ENCODE measurements at places on chromosomes 3 and 15. TPM values are rescaled to one million over a fixed set of nuclear protein-coding genes. Genes with fewer than 3 reads are reported as not detected.
A peak's percentile ranks its signal among the peaks of the same experiment; 100 is the strongest.

- H3K27ac ChIP-seq, result no peak overlapping the region
- no peaks in the 10 kb centered on the region for H3K36me3 ChIP-seq
- H3K4me3 ChIP-seq, result no peak overlapping the region
- no peak for DNase-seq
Observed at GRCh38 chr3:145807990-145808389, 353.0 kb downstream of the PLOD2 start.

DNA sequence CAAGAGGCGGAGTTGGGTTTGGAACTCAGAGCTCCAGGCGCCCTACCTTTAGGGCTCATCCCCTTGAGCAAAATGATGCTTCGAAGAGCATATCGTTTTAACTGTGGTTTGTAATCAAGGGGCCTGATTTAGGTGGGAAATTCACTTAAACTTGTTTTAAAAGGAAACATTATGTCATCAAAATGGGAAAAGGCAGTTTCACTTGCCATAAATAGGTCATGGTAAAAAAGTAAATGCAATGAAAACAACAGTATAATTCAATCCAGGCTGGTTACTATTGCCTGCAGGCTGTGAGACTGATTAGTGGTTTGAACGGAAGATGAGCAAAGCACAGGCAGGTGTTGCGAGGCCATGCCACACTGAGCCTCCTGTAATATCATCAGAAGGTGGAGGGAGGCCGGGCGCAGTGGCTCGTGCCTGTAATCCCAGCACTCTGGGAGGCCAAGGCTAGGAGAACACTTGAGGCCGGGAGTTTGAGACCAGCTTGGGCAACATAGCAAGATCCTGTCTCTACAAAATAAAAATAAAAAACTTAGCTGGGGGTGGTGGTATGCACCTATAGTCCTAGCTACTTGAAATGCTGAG lies 2.1 kb downstream of the HDAC11 start:
- no peaks in the 10 kb centered on the region for H3K27me3 ChIP-seq
- H3K4me1 ChIP-seq, result peaks cover 33% of the 10 kb centered on the region
- no peak overlapping the region for H3K27ac ChIP-seq

DNA sequence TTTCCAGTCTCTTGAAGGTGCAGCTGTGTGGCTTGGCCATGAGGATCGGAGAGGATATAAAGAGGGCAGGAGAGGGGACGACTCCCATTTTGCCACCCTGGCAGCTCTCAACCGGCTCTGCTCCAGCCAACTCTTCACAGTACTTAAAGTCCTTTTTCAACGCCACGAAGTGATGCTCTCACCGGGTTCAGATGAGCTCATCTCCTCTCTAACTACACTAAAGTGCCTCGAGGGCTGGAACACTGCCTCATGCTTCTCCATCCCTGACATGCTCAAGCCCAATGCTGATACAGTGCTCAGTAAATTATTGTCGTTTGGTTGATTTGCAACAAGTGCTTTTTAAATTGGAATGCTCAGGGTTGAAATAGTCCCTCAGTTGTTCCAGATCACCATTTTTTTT lies 97.8 kb downstream of the GTPBP8 start:
- no peak overlapping the region for H3K27ac ChIP-seq
- H3K27me3 ChIP-seq, result no peaks in the 10 kb centered on the region
- peaks cover 10% of the 10 kb centered on the region for H3K4me1 ChIP-seq
- H3K36me3 ChIP-seq, result no peaks in the 10 kb centered on the region
- H3K4me3 ChIP-seq, result no peak overlapping the region
- DNase-seq, result no peak

GRCh38 chr15:70035719-70036077 lies 62.0 kb downstream of the TLE3 start:
- no peak overlapping the region for H3K4me3 ChIP-seq
- H3K4me1 ChIP-seq, result no peaks in the 10 kb centered on the region
- peaks cover 8% of the 10 kb centered on the region for H3K27me3 ChIP-seq
- peak; percentile 54 for DNase-seq

DNA sequence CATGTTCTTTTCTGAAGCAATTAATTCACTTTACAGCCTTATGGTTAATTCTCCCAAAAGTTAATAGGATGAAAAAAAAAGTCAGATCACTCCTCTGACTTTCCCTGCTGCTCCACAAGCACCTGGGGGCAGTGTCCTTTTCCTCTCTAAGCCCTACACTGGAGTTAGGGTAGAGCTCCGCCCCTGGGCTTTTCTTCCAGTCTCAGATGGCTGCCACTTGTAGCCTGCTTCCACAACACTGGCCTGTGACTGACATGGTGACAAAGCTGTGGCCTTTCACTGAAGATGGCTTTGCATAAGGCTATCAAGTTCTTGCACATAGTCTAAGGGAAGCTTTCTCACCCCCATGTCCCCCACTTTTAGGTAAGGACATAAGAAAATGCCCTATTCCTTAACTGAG lies 1.3 kb upstream of the MON1A start:
- H3K27ac ChIP-seq, result peak overlapping the region; percentile 88
- no peaks in the 10 kb centered on the region for H3K36me3 ChIP-seq
- no peaks in the 10 kb centered on the region for H3K27me3 ChIP-seq
- DNase-seq, result no peak
- H3K4me1 ChIP-seq, result peaks cover 11% of the 10 kb centered on the region

DNA sequence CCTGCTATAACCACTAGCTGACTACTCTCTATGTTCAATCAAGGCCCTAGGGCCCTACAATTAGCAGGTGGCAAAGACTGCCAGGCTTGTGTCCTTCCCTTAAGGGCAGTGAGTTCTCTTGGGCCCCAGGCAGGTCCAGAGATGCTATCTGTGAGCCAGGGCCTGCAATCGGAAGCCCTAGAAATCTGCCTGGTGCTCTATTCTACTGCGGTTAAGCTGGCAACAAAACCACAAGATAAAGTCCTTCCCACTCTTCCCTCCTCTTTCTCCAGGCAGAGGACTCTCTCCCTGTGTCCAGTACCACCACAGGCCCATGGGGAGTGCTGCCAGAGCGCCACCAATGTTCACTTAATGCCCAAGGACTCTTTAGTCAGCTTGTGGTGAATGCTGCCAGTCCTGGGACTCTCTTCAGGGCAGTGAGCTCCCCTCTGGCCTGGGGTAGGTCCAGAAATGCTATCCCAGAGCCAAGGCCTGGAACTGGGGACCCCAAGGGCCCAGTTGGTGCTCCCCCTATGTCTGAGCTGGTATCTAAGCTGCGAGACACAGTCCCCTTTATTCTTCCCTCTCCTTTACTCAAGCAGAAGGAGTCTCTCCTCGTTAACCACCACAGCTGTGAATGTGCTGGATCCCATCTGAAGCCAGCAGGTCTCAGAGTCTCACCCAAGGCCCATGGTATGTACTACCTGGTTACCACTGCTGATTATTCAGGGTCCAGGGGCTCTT lies 34.7 kb downstream of the XXYLT1 start:
- no peaks in the 10 kb centered on the region for H3K4me1 ChIP-seq
- no peaks in the 10 kb centered on the region for H3K27me3 ChIP-seq
- no peaks in the 10 kb centered on the region for H3K36me3 ChIP-seq
- no peak overlapping the region for H3K27ac ChIP-seq

DNA sequence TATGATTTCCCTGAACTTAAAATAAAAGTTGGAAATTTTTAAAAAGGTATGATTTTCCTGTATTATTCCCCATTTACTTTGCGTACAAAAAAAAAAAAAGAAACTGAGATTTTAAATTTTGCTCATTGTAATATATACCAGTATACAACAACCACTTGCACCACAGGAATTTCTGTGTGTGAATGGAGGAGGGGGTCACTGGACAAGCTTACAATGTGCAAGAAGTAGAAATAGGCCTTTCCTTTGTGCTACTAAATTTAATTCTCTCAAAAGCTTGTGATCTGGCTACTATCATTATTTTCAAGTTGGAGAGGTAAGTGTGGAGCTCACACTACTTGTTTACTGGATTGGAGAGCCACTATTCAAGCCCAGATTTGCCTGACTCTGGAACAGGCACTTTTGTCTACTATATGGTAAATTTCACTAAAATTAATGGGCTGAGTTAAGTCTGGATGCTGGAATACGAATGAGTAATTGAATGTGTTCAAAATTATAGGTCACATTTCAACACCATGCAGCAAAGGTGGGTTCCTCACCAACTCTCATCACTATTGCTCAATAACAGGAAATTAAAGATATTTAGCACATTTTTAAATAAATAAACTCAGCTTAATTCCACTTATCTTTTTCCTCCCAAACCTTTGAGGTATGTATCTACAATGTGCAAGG lies 148.0 kb upstream of the MBNL1 start:
- H3K4me3 ChIP-seq, result no peak overlapping the region
- H3K36me3 ChIP-seq, result no peaks in the 10 kb centered on the region
- DNase-seq, result no peak
- no peaks in the 10 kb centered on the region for H3K27me3 ChIP-seq
- no peaks in the 10 kb centered on the region for H3K4me1 ChIP-seq
- no peak overlapping the region for H3K27ac ChIP-seq

DNA sequence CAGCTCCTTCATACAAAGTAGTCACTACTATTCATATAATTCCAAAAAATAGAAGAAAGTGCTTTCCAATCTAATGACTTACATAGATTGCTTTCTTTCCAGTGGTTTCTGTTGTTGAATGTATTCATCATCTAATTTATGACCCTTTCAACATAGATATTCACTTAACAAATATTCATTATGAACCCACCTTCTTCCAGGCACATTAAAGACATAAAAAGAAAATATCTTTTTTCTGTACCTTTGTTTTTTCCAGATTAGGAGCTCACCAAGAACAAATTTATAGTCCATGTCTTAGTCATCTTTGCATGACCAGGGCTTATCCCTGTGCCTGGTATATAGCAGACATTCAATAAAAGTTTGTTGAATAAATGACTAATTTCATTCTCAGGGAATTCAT lies 32.4 kb upstream of the PDZRN3 start:
- H3K27me3 ChIP-seq, result no peaks in the 10 kb centered on the region
- no peak for DNase-seq
- H3K4me3 ChIP-seq, result no peak overlapping the region
- H3K27ac ChIP-seq, result no peak overlapping the region

- no peak for DNase-seq
- H3K4me1 ChIP-seq, result no peaks in the 10 kb centered on the region
- H3K27ac ChIP-seq, result no peak overlapping the region
- H3K36me3 ChIP-seq, result no peaks in the 10 kb centered on the region
- H3K4me3 ChIP-seq, result no peak overlapping the region
- H3K27me3 ChIP-seq, result no peaks in the 10 kb centered on the region
Observed at GRCh38 chr3:154904328-154904727, 175.8 kb upstream of the MME start.

DNA sequence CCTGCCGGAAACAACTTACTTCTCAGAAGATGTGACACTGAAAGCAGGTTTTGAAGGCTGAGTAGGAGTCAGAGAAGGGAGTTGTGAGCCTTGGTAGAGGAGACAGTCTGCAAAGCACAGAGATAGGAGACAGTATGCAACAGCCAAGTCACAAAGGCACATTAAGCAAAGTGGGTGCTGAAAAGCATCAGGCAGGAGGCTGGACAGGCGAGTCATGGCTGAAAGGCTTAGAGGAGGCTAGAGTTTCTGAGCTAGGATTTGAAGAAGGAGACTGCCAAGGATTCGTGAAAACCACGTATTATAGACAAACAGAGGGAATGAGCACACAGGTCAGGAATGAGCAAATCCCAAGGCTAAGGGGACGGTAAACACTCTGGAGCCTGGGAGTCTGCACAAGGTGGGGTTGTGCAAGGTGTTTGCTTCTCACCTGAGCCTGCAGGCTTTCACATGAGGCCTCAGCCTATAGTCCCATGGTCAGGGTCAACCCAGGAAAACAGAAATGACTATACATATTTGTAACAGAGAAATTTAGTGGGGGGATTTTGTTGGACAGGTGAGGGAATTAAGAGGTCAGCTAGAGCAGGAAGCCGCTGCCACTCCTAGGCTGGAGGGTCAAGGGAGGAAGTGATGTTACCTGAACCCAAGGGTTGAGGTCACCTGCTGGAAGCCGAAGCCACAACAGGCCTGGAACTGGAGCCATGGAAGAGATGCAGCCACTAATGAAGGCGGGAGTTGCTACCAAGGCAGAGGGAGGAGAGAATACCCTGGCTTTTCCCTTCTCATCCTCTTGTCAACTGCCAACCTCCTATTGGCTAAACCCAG lies 23.1 kb upstream of the TRIM71 start:
- no peaks in the 10 kb centered on the region for H3K36me3 ChIP-seq
- no peaks in the 10 kb centered on the region for H3K4me1 ChIP-seq
- DNase-seq, result no peak
- no peaks in the 10 kb centered on the region for H3K27me3 ChIP-seq

GRCh38 chr3:191435981-191436380 lies 25.0 kb upstream of the PYDC2 start:
- H3K4me3 ChIP-seq, result no peak overlapping the region
- no peaks in the 10 kb centered on the region for H3K36me3 ChIP-seq
- H3K27me3 ChIP-seq, result no peaks in the 10 kb centered on the region
- no peak for DNase-seq

- no peaks in the 10 kb centered on the region for H3K4me1 ChIP-seq
- no peak overlapping the region for H3K4me3 ChIP-seq
- no peak for DNase-seq
- H3K27ac ChIP-seq, result no peak overlapping the region
Observed at GRCh38 chr3:44120721-44121582, 120.7 kb upstream of the TOPAZ1 start.

- no peak overlapping the region for H3K27ac ChIP-seq
- H3K36me3 ChIP-seq, result no peaks in the 10 kb centered on the region
- no peaks in the 10 kb centered on the region for H3K4me1 ChIP-seq
Observed at GRCh38 chr15:55031727-55032126, 165.0 kb downstream of the RSL24D1 start.

DNA sequence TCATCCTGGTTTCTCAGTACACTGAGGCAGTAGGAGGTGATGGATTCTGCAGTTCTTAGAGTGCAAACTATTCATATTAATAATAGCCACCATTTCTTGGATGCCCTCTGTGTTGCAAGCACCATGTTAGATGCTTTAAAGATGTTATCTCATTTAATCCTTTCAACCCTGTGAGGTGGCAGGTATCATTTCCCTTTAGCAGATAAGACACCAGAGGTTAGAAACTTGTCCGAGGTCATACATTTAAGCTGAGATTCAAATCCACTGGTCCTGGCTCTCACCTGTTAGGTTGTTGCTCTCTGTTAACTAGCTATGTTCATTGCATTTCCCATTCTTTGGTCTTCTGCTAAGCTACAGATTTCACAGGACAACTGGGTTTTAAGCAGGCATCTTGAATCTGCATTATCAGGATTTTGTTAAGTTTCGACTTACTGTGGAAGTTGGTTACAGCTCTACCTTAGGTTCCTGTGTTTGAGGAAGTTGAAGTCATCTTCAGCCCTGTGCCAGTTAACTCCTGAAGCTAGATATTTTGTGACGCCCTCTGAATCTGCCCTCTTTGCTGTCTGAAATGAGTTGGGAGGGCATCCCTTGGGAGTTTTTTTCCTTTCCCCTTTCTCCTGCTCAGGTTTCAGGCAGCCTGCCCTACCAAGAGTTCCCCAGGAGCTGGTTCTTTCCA lies 6.4 kb downstream of the PDE8A start:
- peaks cover 47% of the 10 kb centered on the region for H3K4me1 ChIP-seq
- H3K4me3 ChIP-seq, result no peak overlapping the region
- H3K27ac ChIP-seq, result no peak overlapping the region
- no peaks in the 10 kb centered on the region for H3K36me3 ChIP-seq
- H3K27me3 ChIP-seq, result no peaks in the 10 kb centered on the region

GRCh38 chr3:23402728-23403492 lies 199.8 kb downstream of the UBE2E2 start:
- H3K4me1 ChIP-seq, result peaks cover 12% of the 10 kb centered on the region
- no peaks in the 10 kb centered on the region for H3K36me3 ChIP-seq
- H3K27me3 ChIP-seq, result no peaks in the 10 kb centered on the region
- no peak overlapping the region for H3K4me3 ChIP-seq

- no peak overlapping the region for H3K27ac ChIP-seq
- DNase-seq, result no peak
- H3K36me3 ChIP-seq, result no peaks in the 10 kb centered on the region
Observed at GRCh38 chr15:33099213-33099612, 95.3 kb downstream of the FMN1 start.

The PDZRN3 gene
- total RNA-seq, result 209 TPM

The ARHGAP31 gene
- 11.1 TPM for total RNA-seq

The GRK7 gene
- not detected for total RNA-seq

The C3orf85 gene
- not detected for total RNA-seq

The CCDC33 gene
- not detected for total RNA-seq

The ZNF621 gene
- total RNA-seq, result 19.9 TPM

The ACAD11 gene
- 26.8 TPM for total RNA-seq

The CRABP1 gene
- total RNA-seq, result 8.2 TPM

The ARPP21 gene
- total RNA-seq, result 1.5 TPM

The RAB8B gene
- 30.4 TPM for total RNA-seq
